ENCODE measurements at places on chromosomes 3 and 15.

GRCh38 chr3:37481982-37482381, 307.6 kb upstream of the LRRFIP2 start:
- no peak for DNase-seq

GRCh38 chr15:78394026-78394425, 44.0 kb upstream of the IREB2 start:
- no peak for DNase-seq

DNA sequence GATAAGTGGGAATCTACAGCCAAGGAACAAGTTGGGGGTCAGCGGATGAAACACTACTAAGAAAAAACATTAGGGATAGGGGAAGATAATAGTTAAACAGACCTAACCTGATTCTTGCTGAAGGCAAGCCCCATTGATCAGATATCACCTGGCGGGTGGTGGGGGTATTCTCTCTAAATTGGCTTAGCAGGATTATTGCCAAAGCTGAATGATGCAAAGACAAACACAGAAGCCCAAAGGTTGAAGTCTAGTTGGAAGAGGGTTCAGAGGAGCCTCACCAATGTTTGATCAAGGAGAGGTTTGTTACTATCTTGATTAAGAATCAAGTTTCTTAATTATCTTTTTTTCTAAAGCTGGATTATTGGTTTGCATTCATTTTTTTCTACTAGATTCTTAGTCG, 371.9 kb upstream of the CNTN4 start:
- DNase-seq = no peak

DNA sequence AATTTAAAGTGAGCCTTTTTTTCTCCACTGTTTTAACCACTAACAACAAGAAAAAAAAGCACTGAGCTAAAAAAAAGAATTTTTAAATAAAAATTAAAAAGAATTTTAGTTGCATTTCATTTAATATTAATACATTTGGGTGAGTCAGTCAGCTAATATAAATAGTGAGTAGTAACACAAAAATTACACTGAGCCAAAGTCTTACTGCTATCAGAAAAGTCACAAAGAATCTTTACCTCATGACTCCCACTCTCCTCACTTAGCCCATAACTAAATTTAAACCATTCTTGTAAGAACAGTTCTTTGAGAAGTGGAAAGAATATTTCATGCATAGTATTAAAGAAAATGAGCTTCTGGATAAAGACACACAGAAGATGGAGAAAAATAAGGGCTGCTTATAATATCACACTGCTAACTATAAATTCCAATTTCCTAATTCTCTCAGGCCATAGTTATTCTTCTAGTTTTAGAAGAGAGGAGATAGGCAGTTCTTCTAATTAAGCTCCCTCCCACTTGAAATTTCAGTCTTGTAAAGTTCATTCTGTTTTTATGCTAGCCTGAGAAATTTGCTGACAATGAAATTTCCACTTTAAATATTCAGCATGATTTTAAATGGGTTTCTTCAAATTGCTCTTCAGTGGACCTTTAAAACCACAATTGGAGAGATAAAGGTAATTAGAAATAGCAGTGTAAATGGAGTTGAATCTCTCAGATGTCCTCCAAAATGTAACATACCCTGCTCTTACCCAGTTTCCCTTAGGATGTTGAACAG, 17.6 kb downstream of the SHQ1 start:
- no peak for DNase-seq

DNA sequence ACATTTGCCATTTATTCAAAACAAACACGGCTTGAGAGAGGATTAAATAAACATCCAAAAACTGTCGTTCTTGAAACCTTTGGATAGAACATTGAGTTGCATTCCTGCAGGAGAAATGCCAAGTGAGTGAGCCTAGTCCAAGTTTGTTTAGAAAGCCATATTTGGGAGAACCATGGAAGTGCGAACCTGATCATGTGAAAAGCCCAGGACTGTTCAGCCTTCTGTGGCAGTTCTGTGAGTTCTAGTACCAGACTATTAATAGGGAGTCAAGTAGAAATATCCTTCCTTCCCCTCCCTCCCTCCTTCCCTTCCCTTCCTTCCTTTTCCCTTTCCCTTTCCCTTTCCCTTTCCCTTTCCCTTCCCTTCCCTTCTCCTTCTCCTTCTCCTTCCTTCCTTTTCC, 470.4 kb downstream of the LPP start:
- no peak for DNase-seq

- DNase-seq = no peak
Measured at GRCh38 chr3:278300-279064, 81.9 kb downstream of the CHL1 start.

DNA sequence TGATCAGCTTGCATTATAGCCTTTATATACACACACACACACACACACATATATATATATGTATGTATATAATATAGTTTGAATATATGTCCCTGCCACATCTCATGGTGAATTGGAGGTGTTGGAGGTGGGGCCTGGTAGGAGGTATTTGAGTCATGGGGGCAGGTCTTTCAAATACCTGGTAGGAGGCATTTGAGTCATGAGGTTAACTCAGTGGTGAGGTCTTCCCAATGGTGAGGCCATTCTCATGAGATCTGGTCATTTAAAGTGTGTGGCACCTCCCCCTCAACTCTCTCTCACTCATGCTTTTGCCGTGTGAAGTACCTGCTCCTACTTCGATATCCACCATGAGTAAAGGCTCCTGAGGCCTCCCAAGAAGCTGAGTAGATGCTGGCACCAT, 27.5 kb upstream of the FHIT start:
- no peak for DNase-seq
